ENCODE measurements at places on chromosomes 13 and 19.
A peak's percentile ranks its signal among the peaks of the same experiment; 100 is the strongest.

DNA sequence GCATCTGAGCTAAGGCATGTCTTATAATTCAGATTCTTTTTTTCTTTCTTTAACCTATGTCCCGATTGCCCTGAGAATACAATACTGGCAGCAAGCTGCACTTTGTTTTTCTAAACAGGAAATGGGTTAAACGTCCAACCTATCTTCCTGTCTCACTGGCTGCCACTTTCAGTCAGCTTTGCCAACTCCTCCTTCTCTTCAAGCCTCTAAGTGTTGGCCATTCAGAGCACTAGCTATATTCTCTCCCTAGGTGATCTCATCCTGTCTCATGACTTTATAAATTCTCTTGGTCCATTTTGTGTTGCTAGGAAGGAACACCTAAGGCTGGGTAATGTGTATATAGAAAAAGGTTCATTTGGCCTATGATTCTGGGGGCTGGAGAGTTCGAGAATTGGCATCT, 109.5 kb upstream of the TSC22D1 start:
- DNase-seq: no peak

DNA sequence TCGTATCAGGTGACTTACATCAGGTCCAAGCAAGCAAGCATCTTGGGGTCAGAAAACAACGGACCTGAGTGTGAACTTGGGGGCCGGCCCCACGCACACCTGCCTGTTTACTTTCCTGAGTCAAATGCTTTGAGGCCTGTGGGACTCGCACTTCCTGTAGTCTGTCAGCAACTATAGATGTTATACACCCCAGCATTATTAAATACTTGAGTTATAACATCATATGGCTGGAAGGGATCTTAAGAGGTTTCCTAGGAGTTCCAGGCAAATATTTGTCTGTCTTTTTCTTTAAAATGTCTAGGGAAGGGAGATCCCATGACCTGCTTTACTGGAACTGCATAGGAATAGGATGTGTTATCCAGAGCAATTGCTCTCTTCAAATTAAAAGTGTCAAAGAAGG, 280.6 kb downstream of the SHISA2 start:
- DNase-seq: no peak

- no peak for DNase-seq
Observed at GRCh38 chr13:109105899-109106298, 476.5 kb downstream of the MYO16 start.

GRCh38 chr13:29858667-29859066, 8.2 kb upstream of the UBL3 start:
- DNase-seq: no peak

DNA sequence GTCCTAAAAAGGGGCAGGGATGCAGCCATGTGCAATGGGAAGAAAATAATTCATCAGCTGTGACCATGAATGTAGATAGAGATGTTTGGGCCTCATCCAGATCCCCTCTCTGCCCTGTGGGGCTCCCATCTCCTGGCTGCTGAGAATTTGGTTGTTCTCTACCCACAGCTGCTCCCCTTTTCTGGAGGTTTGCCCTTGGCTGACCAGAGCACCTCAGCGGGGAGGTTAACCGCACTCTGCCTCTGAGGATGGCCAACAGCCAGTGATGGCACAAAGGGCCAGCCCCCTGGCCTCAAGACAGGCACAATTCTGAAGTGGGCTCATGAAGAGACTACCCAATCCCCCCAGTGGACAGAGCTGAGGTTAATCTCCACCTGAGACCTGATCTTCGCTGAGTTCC, 61.5 kb upstream of the SERP2 start:
- DNase-seq: no peak

DNA sequence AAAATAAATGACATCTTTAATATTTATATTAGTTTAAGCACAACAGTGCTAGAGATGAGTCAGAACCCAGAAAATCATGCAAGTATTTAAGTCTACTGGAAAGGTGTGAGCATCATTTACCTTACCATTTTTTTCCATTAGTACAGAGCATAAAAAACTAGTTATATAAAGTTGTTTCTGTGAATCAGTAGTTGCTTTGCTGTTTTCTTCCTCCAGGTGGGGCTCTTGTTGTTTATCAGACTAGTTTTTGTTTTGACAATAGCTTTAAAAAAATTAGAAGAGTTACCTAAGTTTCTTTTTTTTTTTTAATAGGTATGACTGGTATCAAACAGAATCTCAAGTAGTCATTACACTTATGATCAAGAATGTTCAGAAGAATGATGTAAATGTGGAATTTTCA, 12.7 kb downstream of the SUGT1 start:
- DNase-seq: no peak

- no peak for DNase-seq
Observed at GRCh38 chr13:113065406-113066141, 40.0 kb upstream of the F7 start.

GRCh38 chr13:51065372-51066090, 45.5 kb downstream of the C13orf42 start:
- no peak for DNase-seq

GRCh38 chr19:42286349-42287016, 15.4 kb upstream of the PRR19 start:
- no peak for DNase-seq

DNA sequence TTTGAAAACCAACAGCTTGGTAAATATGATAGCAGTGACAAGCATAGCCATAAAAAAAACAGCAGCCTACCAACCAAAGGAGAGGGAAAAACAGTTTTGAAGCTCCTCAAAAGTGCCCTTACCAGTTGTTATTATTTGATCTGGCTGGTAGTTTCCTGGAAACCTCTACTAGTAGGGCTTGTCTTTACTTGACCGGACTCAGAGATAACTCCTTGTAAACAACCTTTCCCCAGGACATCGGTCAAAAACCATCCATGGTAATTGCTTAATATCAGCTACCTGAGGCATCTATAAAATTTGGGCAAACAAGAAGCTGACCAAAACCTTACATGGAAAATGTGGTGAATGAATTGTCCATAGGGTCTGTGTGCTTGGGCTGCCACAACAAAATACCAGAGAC, 210.9 kb downstream of the FGF14 start:
- DNase-seq: no peak

- DNase-seq: no peak
Observed at GRCh38 chr19:35267353-35267817, 1.4 kb upstream of the USF2 start.

DNA sequence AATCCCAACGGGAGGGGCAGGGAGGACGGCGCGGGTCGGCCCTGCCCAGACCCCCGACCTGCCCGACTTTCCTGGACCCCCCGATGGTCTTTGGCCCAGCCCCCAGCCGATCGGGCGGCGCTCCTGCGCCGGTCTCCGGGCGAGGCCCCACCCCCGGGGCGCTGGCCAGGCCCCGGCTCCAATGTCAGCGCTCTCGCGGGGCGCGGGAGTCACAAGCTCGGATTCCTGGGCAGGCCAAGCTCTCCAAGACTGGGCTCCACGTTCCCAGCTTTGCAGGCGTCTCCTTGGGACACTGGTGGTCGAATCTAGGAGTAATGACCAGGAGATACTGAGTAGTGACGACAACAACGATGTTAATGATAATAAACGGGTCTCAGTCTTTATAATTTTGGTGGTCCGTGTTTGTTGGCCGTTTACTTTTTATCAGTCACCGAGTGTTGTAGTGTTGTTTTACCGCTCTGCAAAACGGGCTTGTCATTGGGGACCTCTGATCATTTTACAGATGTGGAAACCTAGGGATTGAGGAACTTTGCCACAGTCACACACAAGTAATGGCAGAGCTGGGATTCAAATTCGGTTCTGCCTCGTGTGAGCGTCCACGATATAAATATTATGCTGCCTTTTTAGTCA, 545 bp downstream of the RAD23A start:
- DNase-seq: peak; percentile 35

GRCh38 chr13:72141855-72142519, 275.0 kb upstream of the DACH1 start:
- DNase-seq: no peak

- DNase-seq: no peak
Observed at GRCh38 chr19:8702350-8702749, 3.8 kb upstream of the ACTL9 start.

GRCh38 chr13:72303941-72304746, 423.3 kb downstream of the MZT1 start:
- no peak for DNase-seq
